ENCODE measurements at places on chromosomes 16 and 17.

GRCh38 chr17:62824290-62825131 lies 16.4 kb upstream of the MARCHF10 start:
- DNase-seq, result peak; percentile 97

DNA sequence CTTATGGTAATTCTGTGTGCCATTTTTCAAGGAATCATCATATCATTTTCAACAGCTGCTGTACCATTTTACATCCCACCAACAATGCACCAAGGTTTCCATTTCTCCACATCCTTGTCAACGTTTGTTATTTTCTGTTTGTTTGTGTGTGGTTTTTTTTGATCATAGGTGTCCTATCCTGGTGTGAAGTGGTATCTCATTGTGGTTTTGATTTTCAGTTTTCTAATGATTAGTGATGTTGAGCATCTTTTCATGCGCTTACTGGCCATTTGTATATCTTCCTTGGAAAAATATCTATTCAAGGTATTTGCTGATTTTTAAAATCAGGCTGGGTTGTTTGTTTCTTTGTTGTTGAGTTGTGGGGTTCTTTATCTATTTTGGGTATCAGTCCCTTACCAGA lies 15.0 kb downstream of the CHD9 start:
- DNase-seq, result no peak

DNA sequence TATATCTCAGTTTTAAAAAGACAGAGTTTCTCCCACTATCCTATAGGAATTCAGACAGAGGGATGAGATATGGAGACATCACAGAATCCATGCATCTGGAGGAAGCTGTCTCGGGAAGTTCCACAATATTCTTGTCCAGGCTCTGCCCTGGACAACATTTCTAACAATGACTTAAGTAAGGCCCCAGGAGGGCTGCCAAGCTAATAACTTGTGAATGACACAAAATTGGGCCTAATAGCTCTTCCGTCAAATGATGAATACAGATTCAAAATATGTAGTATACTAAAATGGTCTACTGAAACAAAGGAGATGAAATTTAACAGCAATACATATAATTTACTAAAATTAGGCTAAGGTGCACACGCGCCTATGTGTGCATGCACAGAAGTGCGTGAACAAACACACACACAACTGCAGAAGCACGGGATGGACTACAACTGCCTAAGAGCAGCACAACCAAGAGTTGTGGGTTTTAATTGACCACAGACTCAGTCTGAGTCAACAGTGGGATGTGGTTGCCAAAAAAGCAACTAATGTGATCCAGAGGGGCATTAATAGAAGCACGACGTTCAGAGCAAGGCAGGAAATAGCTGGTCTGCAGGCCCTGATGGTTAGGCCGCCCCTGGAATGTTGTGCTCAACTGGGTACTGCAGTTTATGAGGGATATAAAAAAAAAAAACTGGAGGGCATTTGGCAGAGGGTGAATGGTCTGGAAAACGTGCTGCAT lies 26.3 kb upstream of the HS3ST2 start:
- DNase-seq, result peak; percentile 95

DNA sequence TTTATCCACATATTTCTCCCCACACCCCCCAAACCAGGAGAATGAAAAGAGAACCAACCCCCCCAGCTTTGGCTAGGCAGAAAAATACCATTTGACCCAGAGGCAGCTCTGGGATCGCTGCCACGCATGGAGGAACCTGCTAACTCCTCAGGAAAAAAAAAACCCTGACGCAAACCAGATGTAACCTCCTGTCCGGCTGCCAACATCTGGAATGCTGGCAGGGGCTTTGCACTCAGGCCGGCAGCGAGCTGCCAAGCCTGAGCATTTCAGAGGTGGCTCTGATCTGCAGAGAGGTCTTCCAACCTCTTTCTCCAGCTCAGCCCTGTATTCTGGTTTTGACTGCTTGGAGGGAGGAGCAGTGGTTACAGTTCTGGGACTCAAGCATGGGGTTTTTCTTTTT lies 8.2 kb downstream of the IGFBP4 start:
- DNase-seq, result peak; percentile 97

GRCh38 chr17:79095345-79096055 lies 20.9 kb downstream of the ENGASE start:
- DNase-seq, result no peak

- DNase-seq, result peak; percentile 93
Observed at GRCh38 chr17:7348478-7349242, 3.3 kb upstream of the KCTD11 start.

GRCh38 chr16:80051040-80051439 lies 450.5 kb upstream of the MAF start:
- no peak for DNase-seq

- no peak for DNase-seq
Observed at GRCh38 chr17:79395066-79395465, 215.8 kb downstream of the RBFOX3 start.

GRCh38 chr17:82231562-82232321 lies 2.9 kb downstream of the SLC16A3 start:
- peak; percentile 82 for DNase-seq

DNA sequence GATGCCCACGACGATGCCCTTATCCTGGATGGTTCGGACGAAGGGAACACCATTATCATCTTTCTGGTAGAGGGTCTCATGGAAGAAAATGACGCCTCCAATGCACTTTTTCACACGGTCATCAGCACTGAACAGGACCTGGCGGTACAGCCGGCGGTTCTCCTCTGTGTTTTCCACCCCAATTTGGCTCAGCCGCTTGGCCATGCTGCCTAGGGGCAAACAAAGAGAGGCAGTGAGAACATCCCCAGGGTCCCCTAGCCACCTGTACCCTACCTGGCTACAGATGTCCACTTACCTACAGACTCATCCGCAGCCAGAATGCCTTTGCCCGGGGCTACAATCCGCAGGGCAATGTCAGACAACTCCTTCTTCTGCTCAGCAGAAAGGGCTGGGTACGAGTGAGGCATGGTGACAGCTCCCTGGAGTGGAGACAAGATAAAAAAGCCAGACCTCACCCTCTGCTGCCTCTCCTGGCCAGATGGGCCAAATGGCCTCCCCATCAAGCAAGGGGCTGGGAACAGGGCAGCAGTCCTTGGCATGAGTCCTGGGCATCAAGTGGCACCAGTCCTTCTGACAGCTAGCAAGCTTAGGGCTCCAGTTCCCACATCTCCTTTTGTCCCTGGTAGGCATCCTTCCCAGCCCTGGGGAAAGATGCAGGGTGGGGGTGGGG lies 1.4 kb downstream of the ALDOC start:
- DNase-seq, result no peak

GRCh38 chr17:44518032-44518431 lies 14.8 kb upstream of the GPATCH8 start:
- DNase-seq, result peak; percentile 59

DNA sequence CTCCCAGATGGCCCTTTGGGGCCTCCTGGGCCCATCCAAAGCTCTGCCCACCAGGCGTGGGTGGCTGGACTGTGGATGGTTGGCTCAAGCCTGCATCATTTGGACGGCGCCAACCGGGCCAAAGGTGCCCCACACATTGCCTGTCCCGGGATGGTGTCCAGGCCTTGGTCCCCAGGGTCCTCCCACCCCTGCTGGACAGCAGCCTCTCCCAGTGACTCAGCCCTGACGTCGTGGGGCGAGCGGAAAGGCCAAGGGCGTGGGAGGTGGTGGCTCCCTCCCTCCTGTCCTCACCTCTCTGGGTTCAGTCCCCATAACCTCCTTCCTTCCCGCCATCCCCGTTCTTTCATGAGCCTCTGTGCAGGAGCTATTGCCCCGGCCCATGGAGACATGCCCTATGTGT lies 42.1 kb upstream of the DLX4 start:
- peak; percentile 94 for DNase-seq

- DNase-seq, result no peak
Observed at GRCh38 chr17:81339191-81339533, 44.1 kb upstream of the SLC38A10 start.

DNA sequence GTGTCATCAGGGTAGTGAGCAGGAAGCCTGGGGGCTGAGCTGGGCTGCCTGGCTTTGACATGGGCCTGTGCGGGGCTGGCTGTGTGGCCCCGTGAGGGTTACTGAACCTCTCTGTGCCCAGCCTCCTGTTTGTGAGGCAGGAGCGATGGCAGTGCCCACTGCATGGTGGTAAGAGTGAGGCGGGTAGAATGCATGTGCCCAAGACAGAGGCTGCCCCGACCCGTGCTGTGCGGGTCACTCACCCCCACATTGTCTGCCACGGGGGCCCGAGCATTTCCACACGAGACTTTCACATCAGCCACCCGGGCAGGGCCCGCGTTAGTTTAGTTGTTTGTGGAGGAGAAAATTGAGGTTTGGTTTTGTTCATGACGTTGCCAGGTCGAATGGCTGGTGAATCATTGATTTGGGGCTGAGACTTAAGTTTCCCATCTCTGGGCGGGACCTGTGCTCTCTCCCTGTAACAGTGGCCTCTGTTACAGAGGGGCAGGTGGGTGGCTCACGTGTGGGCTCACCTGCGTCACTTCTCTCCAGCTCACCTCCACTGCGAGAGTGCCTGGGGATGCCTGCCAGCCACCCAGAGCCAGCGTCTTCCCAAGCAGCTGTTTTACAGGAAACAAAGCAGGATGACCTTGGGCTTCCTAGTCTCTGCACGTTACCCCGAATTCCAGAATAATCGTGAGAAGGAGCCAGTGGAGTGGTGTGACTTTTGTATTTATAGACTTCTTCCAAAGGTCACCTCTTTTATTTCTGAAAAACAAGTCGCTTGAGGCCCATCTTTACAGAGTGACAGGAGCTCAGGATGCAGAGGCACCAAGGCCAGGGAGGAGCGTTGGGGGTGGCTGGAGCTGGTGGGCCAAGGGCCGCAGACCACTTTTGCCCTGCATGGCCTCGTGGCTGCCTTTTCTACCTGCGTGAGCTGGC lies 150.6 kb downstream of the RPTOR start:
- DNase-seq, result no peak

GRCh38 chr16:28910086-28911031 lies 14.7 kb downstream of the RABEP2 start:
- peak; percentile 1 for DNase-seq

GRCh38 chr17:9890124-9890523 lies 14.9 kb downstream of the RCVRN start:
- peak; percentile 34 for DNase-seq

DNA sequence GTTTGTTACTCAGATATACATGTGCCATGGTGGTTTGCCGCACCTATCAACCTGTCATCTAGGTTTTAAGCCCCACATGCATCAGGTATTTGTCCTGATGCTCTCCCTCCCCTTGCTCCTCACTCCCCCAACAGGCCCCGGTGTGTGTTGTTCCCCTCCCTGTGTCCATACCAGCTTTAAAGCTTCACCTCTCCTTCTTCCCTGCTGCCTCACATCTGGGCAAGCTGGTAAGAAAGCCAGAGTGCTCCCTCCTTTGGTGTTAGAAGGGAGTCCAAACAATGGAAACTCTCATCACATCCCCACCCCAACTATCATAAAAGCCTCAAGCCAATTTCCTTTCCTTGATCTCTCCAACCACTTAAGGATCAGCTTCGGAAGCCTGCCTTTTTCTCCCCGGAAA lies 1115.6 kb upstream of the GOT2 start:
- no peak for DNase-seq

DNA sequence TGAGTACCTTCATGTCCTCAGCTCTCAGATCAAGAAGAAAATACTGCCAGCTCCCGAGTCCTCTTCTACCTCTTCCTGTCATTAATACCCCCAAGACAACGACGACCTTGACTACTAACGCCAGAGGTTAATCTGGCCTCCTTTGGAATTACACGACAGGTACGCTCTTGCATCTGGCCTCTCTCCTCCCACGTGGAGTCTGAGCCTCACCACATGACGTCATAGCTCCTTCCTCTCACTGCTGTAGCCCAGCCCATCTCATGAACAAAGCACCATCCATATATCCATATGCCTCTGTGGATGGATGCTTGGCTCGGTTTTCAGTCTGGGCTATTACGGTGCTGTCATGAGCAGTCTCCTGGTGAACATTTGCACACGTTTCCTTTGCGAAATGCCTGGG lies 110.2 kb upstream of the TNRC6C start:
- no peak for DNase-seq

DNA sequence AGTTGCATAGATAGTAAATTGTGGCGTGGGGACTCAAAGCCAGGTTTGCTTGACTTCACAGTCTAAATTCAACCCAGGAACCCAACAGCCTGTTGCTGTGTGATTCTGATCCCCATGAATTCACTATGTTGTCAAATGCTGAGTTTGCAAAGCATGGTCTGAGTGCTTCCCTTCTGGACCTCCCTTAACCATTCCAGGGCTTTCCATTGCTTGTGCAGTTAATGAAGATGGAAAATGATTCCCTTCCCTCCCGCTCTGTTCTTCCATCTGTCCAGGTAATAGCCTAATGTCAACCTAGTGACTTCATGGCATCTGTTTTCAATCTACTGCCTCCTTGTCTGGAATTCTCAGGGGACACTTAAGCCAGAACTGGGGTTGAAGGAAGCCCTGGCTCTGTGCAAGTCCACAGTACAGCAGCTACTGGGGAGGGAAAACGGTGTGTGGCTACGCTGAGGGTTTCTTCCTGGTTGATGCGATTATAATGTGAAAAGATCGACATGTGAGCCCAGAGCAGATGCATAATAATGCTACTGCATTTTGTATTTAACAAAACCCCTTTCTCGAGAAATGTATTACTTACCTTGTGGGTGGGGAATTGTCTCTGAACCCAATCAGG lies 206.7 kb downstream of the CDH13 start:
- peak; percentile 12 for DNase-seq

DNA sequence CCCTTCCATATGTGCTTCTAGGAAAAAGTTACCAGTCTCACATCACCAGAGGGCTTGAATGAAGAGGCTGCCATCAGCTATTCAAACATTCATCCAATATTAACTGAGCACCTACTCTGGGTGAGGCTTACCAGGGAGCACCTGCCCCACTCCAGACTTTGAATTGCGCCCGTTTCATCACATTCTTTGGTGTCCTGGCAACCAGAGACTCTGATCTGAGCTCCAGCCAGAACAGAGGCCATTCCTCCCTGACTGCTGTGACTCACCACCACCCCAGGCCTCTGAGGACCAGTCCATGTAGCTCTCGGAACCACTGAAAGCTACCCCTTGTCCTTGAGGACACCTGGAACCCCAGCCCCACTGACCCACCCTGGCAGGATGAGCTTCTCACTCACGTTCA lies at the start of gene C16orf96:
Gene C16orf96, plus strand, starts transcription at position 229 of the 400 bp plus-strand sequence. Its CDS starts 150 bp downstream, at position 379.
- no peak for DNase-seq

DNA sequence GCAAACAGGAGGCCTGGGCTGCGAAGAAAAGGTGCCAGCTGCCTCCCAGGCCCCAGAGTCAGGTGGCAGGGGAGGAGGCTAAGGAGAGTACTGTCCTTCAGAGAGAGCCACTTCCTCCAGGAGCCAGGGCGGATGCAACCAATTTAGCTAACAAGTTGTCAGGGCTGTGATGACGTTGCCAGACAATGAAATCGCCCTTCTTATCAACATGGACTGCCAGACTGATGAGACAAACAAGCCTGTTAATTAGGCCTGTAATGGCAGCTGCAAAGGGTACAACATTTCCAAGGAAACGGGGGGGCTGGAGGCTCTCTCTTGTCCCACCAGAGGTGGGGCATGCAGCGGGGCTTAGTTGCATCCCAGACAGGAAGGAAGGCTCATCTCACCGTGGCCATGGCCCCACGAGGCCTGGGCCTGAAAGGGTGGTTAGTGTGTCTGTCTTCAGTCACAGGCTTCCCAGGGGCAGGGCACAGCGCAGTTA lies 111.8 kb downstream of the SDK2 start:
- no peak for DNase-seq

- no peak for DNase-seq
Observed at GRCh38 chr17:47251421-47251940, 2.1 kb upstream of the ITGB3 start.

Data from fibroblast of mammary gland (primary cell).